ENCODE measurements at places on chromosomes 1 and 21.

DNA sequence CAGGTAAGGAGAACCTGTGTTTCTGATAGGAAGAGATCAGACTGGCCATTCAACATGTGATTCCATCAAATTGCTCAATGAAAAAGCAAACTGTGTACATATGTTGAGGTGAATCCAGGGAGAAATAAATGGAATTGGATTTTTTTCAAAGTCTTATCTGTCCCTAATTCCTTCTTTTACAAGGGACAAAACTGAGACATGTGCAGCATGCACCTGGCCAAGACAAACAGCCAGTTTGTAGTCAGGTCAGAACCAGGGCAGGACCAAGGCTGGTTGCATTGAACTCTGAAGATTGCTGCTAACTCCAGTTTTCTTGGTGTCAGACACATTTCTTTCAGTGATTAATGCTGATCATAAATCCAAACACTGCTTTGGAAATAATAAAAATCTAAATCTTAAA lies 69.6 kb upstream of the CCDC190 start:
- no peak for DNase-seq

DNA sequence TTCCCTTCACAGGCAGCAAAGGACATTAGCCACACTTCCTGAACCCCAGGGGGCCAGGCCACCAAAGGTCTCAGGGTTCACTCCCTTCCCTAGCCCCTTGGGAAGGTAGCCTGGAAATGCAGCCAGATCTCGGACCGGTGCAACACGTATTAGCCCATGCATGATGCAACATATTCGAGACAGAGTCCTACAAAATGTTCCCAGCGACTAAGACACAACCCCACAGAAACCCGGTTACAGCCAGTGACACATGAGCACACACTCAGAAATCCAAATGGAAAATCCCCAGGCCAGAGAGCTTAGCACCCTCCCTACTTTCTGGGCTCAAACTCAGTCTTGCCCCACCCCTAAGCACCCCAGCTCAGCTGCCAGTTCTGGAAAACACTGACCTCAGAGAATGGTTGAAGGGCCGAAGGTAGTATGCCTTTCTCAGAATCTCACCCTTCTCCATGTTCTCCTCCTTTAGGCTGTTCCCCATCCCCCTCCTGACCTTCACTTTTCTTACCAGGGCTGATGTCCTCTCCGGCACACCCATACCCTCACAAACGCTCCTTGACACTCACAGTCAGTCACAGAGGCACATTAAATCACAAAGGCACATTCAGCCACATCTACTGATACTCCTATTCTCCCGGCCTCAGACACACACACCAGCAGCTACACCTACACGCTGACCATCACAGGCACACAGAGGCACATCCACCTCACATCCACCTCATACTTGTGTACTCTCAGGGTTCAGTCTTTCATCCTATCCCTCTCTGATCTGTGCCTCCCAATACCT lies at the start of gene TSPAN1:
TSPAN1 (plus strand) TSS at position 640 of the 784 bp plus-strand sequence. CDS start 6,021 bp downstream, outside the sequence.
- DNase-seq: no peak

- no peak for DNase-seq
Measured at GRCh38 chr1:246658567-246658966, 65.6 kb upstream of the SCCPDH start.

GRCh38 chr1:8151647-8152046 lies 125.5 kb upstream of the ERRFI1 start:
- DNase-seq: no peak

DNA sequence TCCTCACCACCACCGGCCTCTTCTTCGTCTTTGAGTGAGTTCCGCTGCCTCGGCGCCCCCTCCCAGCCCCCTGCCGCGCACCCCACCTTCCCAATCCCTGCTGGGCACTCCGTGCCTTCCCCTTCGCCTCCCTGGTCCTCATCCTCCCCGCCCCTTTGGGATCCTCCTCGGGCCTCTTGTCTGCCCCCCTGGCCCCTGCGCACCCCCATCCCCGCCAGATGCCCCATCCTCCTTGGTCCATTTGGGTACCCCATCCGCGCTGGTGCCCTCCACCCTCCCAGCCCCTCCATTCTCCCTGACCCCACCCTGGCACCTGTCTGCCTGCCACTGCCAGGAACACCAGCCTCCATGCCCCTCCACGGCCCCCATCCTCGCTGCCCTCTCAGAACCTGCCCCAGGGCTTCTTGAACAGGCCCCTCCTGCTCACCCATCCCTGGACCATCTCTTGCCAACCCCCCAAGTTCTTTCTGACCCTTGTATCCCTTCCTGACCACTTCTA lies 667 bp downstream of the ZDHHC18 start:
- DNase-seq: no peak

DNA sequence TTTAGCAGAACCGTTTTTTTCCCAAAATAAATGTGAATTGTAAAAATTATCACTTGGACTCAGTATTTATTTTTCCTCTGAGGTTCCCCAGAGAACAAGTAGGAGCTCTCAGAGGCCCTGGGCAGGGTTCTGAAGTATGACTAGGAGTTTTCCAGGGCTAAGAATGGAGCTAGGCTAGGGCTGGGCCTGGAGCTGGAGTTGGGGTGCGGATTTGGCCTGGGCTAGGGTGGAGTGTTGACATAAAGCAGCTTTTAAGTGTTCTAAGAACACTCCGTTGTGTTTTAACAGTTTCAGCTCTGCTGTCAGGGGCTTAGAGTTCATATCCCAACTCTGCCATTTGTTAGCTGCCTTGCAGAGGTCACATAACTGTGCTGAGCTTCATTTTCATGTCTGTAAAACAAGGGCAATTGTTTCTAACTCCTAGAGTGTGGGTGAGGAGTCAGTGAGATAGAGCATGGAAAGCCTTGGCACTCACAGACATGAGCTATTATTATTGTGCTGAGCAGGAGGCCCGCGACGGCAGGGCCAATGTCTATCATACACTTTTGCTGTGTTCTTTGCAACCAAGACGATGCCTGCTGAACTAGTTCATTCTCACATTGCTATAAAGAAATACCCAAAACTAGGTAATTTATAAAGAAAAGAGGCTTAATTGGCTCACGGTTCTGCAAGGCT lies 51.1 kb downstream of the LACTBL1 start:
- no peak for DNase-seq

- no peak for DNase-seq
Measured at GRCh38 chr1:221268295-221268694, 389.1 kb downstream of the HLX start.

- DNase-seq: no peak
Measured at GRCh38 chr1:76144247-76144646, 69.7 kb downstream of the ST6GALNAC3 start.

DNA sequence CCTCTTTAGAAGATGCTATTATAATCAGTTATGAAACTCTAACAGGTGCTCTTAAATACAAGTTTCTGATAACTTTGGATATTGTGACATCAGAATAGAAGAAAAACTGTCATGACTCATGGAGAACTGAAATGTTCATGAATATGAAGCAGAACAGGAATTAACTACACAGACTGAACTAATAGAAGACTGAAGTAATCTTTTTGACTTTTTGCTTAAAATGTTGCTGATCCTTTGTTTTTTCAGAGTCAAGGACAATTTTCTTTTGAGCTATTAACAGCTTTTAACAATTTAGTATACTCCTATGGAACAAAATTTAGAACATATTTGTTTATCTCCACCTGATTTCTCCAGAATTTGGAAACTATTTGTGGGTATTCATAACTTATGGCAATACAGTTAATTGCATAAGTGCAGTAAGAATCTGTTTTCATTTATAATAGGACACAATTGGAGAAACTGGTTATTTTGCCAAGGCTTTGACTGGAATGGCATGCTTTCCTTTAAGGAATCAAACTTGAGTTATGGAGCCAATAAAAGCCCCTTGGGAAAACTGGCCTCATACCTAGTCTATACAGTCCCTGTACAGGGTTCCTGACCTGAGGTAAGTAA lies 18.7 kb upstream of the PLA2G5 start:
- DNase-seq: no peak

DNA sequence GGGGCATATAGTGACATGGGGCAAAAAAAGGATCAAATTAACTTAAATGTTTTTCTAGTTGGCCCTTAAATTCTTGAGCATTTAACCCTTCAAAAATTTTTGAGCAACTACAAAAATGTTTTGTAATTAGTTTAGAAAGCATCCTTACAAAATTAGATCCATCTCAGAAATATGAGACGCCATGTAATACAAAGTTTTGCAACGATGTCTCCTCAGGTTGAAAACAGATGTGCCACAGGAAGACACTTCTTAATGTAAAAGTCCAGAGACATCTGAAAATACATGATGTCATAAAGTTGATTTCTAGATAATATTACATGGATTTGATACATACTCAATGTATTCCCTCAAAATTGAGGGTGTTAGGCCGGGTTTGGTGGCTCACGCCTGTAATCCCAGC lies 37.5 kb downstream of the CD46 start:
- DNase-seq: no peak
